ENCODE measurements at places on chromosomes 3 and 15. TPM values are rescaled to one million over a fixed set of nuclear protein-coding genes. Genes with fewer than 3 reads are reported as not detected.
A peak's percentile ranks its signal among the peaks of the same experiment; 100 is the strongest.

- no peak for DNase-seq
Observed at GRCh38 chr3:183962807-183963206, 54.9 kb downstream of the ABCC5 start.

DNA sequence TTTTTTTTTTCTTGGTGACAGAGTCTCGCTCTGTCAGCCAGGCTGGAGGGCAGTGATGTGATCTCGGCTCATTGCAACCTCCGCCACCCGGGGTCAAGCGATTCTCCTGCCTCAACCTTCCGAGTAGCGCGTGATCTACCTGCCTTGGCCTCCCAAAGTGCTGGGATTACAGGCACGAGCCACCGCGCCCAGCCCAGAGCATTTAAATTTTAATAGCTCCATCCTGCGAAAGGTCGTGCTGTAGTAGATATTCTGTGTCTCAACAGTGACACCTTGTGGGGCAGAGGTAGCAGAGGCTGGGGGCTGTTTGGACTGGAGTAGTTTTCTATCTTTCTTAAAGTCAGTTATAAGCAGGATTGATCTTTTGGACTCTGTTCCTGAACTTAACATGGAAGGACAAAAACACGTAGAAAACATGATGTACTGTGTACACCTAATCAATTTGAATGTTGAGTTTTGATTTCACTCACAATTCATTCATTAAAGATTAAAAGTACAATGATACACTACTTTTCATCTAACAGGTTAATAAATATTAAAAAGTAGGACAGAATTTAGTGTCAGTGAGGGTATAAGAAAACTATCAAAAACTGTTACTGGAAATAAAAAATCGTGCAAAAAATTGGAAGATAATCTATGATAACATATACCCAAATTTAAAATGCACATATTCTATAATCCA is 11.0 kb upstream of the PDCD6IP start:
- peak; percentile 75 for DNase-seq

The ASB14 gene
- total RNA-seq = not detected

The MNS1 gene
- 0.29 TPM for total RNA-seq

DNA sequence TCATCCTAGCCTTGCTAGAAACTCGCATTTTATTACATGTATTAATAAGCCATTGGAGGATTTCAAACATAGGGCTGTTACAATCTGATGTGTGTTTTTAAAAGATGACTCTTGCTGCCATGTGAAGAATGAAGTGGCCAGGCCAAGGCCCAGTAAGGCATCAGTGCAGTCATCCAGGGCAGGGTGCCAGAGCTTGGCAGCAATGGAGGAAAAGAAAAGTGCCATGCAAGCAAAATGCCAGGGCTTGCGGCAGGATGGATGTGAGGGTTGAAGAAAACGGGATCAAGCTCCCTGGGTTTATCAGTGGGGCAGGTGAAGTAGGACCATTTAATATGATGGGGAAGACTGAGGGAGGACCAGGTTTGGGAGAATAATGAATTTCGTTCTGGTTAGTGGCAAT is 183.6 kb downstream of the MINAR1 start:
- no peak for DNase-seq

The GPR149 gene
- not detected for total RNA-seq

DNA sequence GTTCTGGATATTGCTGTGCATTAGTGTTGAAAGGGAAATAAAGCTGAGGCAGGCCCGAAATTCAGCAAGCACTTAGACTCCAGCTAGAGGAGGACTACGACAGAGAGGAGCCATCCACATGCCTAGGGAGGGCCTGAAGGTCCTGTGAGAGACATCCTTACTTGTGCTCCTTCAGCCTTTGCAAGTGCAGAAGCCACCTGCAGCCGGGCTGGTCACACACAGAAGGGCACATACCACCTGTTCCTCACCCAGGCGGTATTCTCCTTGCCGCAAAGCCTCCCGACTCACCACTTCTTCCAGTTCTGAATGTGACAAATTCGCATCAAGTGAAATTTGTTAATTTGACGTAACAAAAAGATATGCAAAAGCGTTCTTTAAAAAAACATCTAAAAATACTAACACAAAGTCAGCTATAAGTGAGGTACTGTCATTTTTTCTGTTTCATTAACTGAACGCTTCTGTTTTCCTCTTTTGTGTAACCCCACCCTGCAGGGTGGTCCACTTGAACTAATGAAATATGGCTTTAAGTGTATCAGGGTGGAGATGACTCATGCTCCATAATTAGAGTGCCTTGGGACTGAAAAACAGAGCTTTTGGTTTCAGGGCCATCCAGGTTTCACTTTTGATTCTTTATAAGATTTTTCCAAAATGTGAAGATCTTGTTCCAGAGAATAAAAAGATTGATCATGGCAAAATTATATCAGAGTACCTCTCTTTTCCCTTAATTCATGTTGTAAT is 467.9 kb upstream of the ATP11B start:
- no peak for DNase-seq

DNA sequence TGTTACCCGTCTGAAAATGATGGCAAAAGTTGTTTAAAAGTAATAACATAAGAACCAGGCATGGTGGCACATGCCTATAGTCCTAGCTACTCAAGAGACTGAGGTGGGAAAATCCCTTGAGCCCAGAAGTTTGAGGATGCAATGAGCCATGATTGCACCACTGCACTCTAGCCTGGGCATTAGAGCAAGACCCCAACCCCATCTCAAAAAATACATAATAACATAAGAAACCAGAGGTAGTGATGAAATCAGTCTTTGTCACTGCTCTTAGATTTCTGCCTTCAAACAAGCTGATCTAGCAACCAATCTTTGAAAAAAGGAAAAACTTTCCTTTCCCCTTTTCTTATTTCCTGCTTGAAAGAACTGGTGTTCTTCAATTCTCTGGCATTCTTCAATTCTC is 71.3 kb downstream of the TMCC1 start:
- DNase-seq = no peak

- no peak for DNase-seq
Observed at GRCh38 chr15:68774521-68775235, 46.0 kb downstream of the ANP32A start.
